ENCODE measurements at places on chromosomes 7 and 10.

- DNase-seq = no peak
These were observed 31.0 kb downstream of the TES start for GRCh38 chr7:116241291-116241690.

DNA sequence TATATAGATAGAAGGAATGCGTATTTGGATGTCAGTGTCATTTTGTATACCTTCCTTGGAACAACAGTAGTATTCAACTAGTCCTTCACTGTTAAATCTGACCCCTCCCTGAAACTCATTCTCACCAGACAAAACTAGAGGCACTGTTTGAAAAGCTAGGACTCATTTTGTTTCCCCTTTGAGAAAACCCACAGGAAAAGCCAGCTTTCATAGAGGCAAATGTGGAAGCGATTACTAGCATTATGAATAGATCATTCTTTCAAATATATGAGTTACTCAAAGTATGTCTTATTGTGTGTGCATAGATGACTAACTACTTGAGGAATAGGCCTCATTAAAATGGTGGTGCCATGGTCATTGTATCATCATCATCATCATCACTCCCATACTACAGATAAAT lies 1.9 kb upstream of the ASB15 start:
- no peak for DNase-seq

DNA sequence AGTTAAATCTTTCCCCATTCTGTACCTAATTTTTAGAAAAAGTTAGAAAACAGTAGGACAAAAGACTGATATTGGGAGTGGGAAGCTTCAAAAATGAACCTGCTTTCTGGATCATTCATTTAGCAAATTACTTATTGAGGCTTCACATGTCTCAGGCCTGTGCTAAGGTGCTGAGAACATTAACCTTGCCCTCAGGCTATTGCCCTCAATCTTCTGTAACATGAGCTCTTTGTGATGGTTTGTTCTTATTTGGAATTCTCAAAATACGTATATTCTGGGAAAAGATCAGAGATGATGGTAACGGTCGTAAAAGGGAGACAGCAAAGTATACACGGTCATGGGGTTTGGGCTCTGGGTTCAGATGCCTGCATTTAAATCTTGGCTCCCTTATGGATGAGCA lies 39.5 kb upstream of the PRKG1 start:
- no peak for DNase-seq

DNA sequence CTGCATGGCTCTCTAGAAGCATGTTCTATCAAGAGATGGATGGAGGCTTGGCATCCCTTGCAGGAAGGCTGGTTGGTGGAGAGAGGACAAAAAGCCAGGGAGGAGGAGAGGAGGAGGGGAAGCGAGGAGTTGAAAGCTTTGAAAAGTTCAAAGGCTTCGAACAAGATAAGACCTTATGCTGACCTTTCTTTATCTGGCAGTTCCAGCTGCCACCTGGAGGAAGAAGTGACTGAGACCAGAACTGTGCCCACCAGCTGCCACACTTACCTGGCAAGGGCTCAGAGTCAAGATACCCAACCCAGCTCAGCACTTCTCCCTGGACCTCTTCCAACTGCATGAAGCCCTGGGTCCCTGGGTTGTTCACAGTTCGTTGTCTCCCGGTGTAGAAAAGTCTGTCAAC lies 14.8 kb downstream of the CCL24 start:
- DNase-seq = no peak

DNA sequence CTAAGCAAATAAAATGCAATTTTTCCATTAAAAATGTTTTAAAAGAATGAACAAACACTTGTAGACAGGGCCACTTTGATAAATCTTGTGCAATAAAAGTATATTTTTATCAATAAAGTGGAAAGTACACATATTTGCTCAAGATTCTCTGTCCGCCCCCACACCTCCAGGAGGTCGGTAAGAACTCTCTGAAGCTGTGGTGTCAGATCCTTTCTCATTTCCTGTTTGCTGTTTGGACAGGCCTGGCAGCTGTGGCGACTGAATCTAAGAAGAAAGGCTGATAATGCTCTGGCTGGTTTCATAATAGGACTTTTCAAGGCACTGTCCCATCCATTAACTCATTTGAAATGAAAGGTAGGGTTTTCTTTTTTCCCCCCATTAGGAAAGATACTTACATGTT lies 15.3 kb upstream of the ASB4 start:
- DNase-seq = no peak

GRCh38 chr10:12396567-12396966 lies 47.2 kb downstream of the CAMK1D start:
- DNase-seq = no peak

DNA sequence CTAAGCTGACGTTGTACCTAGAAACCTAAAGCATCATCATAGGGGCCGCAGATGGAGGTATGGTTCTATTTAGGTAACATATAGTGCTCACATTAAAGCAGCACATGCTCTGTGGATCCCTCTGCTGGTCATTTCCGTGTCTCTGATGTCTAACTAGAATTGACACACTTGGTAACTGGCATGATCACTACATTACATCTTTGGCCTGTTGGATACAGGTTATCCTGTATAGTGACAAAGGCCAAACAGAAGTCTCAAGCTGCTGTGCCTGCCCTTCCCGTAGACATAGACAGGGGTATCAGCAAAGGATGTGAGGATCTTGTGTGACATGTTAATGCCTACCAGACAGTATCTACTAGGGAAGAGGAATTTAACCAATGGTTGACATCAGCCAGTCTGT lies 51.2 kb downstream of the KIF5B start:
- no peak for DNase-seq
